ENCODE measurements at places on chromosomes 5 and 9.

DNA sequence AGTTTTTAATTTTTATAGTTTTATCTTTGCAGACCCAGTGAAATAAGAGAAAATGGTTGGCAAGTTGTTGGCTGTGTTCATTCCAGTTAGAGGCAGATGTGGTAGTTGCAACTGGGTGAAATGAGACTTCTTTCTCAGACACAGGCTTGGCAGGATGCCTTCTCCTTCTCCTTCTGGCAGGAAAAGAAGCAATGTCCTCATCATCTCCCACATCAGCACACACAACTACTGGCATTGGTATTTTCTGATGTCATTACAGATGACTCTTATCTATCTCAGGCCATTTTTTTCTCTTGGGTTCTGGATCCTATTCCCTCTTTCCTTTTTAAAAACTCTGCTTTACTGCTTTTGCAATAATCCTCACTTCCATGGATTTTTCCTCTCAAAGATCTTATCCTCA is 103.3 kb upstream of the EDIL3 start:
- ATAC-seq = no peak

GRCh38 chr9:133733796-133734533 is 4.2 kb downstream of the SARDH start:
- no peak for ATAC-seq

DNA sequence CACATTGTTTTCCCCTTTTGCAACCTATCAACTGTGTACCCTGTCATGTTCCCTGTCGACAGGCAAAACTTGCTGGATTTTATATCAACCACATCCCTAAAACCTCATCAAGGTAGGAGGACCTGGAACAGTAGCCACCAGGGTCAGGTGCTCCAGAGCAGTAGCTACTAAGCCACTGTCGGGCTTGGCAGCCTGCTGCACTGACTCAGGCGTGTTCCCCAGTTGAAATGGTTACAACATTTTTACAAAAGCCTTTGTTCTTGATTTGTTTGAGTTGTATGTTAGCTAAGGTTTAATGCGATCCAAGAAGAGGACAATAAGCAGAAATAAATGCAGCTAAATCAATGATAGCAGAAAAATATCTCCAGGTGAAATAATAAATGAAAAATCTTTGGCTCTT is 407.4 kb upstream of the TLE4 start:
- ATAC-seq = peak; percentile 93

DNA sequence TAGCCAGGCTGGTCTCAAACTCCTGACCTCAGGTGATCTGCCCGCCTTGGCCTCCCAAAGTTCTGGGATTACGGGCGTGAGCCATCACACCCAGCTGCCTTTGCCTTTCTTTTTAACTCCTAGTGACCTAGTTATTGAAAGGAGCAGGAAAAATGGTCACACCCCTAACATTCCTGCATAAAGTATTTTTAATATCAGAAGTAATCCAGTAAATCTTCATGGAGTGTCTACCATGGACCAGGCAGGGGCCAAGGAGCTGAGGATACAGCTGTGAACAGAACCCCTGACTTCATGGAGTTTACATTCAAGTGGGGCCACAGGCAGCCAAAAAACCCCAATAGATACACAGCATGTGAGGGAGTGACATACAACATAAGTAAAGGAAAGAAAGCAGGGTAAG is 18.3 kb upstream of the F2RL1 start:
- no peak for ATAC-seq

DNA sequence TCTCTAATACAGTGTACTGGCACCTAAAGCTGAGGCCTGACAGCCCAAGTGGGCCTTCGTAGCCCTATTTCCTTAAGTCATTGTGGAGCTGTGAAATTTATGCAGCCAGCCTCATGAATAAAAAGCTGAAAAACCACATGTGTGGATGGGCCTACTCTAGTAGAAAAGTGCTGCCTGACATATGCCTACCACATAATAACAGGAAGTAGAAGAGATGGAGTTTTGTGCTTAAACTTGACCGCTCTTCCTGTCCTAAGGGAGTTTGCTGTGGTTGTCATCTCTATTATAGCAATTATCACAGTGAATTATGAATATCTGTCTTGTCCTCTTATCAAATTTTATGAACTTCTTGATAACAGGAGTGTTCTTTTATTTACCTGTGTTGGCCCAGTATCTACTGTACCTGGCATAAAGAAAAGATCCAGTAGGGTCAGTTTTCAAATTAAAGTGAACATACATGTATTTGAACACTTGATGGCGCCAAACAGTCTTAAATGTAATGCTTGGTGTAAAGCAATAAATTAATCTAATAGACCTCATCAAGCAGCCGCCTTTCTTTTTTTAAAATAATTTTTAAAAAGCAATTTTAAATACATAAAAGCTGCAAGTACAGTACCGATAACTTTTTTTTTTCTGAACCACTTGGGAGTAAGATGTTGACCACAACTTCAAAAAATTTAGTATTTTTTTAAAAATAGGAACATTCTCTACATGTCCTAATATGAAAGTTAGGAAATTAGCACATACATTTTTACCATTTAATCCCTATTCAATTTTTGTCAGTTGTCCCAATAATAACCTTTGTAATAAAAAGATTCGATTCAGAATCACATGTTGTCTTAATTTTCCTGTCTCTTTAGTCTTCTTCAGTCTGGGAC is 51.0 kb downstream of the FKTN start:
- peak; percentile 55 for ATAC-seq

DNA sequence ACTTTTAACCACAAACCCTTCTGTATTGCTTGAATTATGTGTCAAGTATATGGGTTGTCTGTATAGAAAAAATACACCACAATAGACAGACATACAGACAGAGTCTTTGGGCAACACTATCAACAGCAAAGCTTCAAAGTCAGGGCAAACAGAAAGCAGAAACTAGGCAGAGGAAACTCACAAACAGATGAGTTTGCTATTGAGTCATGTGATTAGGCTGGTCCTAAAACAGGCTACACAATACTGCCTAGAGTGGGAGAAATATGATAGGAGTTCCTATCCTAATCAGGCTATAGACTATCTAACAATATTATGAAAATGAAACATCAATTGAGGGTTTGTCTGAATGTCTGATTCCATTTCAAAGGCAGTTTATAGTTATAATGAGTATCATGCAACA is 156.4 kb downstream of the EDIL3 start:
- ATAC-seq = no peak

DNA sequence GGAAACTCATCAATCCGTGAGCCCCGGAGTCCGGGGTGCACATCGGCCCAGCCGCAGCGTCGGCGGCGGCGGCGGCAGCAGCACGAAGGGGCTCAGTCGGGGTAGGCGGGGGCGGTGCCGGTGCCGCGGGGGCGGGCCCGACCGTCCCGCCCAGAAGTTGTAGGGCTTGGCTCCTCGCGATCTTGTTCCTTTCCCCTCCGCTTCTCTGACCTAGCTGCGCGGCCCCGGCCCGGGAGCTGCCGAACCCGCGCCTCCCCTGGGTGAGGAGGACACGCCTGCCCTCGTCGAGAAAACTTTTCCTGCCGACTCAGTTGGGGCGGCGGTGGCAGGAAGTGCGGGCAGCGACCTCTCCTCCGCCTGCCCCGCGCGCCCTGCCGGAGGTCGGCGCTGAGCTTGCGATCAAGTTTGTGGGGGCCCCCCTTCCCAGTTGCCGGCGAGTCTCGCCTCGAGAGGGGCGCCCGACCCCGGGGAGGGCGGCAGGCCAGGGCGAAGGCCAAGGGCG is at the start of gene MAN2A1:
TSS of gene MAN2A1 (plus strand) at position 188 of the 502 bp plus-strand sequence. CDS start 491 bp downstream, outside the sequence.
- ATAC-seq = peak; percentile 88

GRCh38 chr5:41264019-41264418 is 50.7 kb upstream of the C6 start:
- no peak for ATAC-seq

DNA sequence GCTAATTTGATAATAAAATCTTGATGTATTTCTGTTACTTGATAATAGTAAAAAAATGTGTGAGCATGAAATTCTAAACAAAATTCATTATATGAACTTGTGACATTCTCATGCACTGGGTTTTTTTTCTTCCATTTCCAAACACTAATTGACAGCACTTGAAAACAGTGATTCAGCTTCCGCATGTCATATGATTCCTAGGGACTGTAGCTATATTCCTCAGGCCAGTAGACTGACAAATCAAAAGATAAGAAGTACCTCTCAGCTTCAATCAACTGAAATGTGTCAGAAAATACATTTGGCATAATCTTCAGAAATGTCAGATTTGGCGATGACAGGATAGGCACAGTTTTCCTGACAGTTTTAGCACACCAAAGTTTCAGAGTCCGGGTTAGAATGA is 52.5 kb downstream of the EFNA5 start:
- no peak for ATAC-seq

- ATAC-seq = no peak
Observed at GRCh38 chr9:35854091-35854762, 16.0 kb downstream of the OR13J1 start.

- no peak for ATAC-seq
Observed at GRCh38 chr5:10332301-10332700, 21.2 kb upstream of the MARCHF6 start.

DNA sequence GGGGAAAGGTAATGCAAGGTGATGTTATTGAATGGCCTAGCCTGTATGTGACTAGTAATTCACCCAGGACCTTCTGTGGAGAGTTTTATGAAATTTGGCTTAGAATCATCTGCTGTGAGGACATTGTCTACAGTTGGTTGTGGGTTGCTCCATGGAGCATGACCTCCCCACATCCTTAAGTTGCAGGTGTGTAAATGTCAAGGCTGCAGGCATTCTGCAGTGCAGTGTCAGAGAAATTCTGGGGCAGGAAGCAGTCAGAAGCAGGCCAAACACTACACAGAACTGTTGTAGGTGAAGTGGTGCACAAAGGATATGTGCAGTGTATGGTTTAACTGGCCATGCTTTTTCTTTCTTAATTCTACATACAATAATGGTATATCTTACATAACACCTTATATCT is 588.3 kb downstream of the EBF1 start:
- ATAC-seq = peak; percentile 68

DNA sequence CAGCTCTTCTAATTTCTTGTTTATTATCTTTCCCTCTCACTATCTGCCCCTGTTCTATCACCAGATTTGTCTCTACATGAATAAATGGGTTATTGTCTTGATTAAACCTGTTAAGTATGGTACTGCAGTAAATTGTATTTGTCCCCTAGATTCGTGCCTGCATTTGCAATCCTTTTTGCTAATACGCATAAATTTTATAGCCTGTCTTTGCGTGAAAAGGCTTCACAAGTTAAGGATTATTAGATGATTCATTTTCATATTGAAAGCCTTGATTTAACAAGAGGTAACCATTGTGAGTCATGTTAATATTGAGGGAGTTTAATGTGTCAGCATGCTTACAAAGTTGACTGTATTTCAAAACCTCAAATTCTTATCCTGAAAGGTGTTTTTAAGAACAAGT is 204.6 kb downstream of the PCSK1 start:
- ATAC-seq = peak; percentile 81

GRCh38 chr5:97480313-97480712 is 297.3 kb upstream of the RIOK2 start:
- no peak for ATAC-seq

- ATAC-seq = no peak
Observed at GRCh38 chr9:69759021-69759420, 790 bp downstream of the PTAR1 start.

DNA sequence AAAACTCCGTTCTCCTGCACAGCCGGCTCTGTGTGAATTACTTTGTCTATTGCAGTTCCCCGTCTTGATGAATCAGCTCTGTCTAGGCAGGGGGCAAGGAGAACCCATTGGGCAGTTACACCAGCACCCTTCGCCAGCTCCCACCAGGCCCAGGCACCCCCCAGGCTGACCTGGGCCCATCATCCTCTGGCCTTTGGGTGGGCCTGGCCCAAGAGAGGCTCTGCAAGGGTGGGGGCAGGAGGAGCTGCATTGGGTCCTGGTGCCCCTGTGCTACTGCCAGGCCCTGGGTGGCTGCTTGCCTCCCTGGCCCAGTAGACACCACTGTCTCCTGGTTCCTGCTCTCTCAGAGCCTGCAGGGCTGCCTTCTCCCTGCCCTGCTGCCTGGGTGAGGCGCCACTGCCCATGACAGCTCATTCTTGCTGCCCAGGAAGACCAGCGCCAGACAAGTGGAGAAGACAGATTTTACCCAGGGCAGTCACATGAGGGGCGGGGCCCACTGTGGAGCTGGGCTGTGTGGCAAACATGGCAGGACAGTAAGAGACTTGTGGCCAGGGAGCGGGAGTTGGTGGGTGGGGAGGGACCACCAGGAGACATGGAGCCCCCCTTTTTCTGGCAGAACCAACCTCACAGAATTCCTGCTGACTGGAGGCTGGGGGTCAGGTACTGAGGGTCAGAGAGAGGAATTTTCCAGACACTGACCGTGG is 67.2 kb downstream of the MRPL36 start:
- peak; percentile 37 for ATAC-seq

DNA sequence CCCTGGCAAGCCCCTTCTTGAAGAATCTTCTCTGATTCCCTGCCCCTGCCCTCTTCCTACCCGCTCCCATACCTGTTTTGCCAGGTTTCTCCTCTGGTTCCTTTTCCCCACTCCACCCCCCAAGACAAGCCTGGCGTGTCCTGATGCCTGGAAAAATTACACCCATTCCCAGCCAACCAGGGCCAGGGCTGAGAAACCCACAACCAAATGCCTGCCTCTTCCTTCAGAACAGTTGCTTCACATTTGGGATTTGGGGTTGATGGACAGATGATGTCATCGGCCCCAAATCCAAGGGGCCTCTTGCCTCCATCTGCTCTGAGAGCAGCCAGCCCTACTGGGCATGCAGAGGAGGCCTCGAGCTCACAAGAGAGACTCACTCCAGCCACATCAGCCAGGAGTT is 8.8 kb upstream of the NEK6 start:
- no peak for ATAC-seq

GRCh38 chr9:94772639-94773303 is 46.3 kb downstream of the AOPEP start:
- no peak for ATAC-seq

- ATAC-seq = no peak
Observed at GRCh38 chr5:56116599-56117141, 116.5 kb downstream of the ANKRD55 start.

GRCh38 chr5:953535-954449 is 54.8 kb upstream of the NKD2 start:
- ATAC-seq = no peak

DNA sequence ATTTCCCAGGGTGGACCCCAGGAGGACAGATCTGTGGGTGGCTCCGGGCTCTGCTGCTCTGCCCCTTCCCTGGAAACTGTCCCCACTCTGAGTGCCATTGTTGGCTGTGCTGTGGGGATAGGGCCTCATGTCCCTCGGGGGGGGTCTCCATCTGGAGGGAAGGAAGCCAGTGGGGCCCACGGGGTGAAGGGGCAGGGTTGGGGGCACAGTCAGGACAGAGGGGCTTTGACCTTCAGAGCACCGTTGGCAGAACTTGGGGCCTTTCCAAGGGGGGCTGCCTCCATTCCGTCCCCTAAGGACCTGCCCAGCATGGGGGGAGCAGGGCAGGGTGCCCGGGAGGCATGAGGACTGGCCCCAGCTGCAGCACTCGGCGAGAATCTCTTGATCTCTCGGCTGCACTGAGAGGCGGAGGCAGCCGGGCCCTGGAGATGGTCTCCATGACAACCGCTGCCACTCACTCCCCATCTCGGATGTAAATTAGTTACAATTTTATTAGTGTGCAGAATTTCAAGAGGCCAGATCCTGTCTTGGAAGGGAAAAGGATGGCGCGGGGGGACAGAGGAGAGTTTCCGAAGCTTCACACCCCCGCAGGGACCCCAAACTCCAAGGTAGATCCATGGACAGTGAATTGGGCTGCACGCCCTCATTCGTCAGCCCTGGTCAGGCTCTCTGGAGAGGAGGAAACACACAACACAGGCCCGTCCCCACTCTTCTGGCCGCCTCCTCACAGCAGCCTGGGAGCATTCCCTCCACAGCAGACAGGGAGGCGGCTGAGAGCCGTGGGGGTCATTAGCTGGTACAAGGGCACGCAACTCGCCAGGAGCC is 216.2 kb upstream of the IER5L start:
- ATAC-seq = no peak

Data from esophagus mucosa (tissue), 1 donor.